A172 (cell line): ENCODE measurements at places on chromosomes 11 and 22. TPM values are rescaled to one million over a fixed set of nuclear protein-coding genes. Genes with fewer than 3 reads are reported as not detected.

The MS4A3 gene
- not detected in 2 replicates for total RNA-seq

- DNase-seq, result no peak
Observed at GRCh38 chr11:84890676-84891075, 736.5 kb downstream of the DLG2 start.

DNA sequence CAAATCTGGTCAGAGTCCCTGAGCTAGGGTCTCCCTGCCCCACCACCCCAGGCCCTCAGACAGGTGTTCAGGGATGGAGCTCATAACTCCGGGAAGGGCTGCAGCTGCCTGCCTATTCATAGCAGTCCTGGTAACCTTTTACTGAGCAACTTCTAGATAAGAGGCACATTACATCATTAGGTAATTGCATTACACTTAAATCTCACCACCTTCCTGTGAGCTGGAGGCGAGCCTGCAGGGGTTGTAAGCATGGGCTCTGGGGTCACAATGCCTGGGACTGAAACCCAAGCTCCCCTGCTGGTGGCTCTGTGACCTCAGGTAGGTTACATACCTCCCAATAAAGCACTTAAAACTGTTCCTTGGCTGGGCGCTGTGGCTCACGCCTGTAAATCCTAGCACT is 22.5 kb downstream of the TP53I11 start:
- DNase-seq, result no peak

GRCh38 chr22:17780116-17780740 is 6.0 kb upstream of the BID start:
- DNase-seq, result no peak

DNA sequence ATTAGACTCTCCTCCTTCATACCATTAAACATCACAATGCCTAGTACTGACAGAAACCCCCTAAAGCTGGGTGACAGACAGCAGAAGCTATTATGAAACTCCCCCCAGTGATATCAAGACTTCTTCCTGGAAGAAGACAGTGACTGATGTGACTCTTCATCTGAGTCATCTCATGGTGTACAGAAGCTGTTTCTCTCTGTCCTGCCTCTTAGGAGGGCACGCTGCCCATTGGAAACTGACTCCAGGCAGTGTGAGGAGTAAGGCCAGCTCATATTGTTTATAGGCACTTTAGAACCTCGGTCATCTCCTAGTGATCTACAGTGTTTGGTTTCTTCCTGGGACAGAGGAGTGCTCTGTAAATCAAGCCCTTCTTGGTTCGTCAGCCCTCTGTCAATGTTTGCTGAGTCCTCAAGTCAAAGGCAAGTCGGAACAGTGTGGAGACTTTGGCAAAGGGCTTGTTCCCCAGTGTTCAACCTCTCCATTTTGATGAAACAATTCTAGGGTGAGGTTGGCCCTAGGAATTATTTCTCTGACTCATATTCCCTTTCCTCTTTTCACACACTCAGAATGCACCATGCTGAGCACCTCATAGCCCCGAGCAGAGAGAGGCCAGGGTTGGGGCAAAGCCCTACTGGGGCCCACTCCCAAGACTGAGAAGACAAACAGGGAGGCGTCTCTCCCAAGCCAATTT is 172.5 kb upstream of the TMEM45B start:
- peak; percentile 55 for DNase-seq

- no peak for DNase-seq
Observed at GRCh38 chr22:27152033-27152432, 494.6 kb downstream of the MIAT start.

DNA sequence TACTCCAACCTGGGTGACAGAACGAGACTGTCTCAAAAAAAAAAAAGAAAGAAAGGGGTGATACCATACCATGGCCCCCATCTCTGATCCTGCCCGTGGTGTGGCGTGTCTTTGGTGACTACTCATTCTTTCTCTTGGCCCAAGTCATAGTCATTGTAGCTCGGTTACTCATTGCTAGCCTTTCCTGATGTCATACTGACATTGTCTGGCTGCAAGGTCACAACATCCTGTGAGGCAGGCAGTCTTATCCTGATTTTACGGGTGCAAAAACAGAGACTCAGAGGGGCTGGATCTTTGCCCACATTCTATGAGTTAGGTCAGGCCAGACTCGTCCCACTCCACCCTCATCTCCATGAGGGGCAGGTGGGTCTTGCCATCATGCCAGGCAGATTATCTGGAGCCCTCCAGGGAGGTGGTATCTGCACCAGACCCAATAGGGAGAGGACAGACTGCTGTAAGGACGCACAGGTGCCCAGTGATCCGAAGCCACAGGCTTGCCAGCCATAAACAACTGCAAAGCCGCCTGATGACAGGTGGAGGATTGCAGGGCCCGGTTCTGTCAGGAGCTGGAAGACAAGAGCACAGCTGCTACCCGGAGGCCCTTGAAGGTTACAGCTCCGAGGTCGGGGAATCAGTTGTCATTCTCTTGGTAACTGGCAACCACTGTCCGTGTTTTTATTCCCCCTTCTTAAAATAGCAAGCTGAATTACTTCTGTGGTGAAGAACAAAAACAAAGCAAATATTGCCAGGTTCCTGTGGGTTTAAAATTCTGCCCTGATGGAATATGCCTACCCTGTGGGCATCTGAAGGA is 13.8 kb downstream of the TOM1 start:
- peak; percentile 87 for DNase-seq

- no peak for DNase-seq
Observed at GRCh38 chr22:46027211-46028105, 50.5 kb upstream of the WNT7B start.
